ENCODE measurements at places on chromosomes 13 and 19. TPM values are rescaled to one million over a fixed set of nuclear protein-coding genes. Genes with fewer than 3 reads are reported as not detected.

The OLFM4 gene
- total RNA-seq = 1.3 TPM

The TTC9B gene
- not detected for total RNA-seq

The UPF3A gene
- total RNA-seq = 40.5 TPM

DNA sequence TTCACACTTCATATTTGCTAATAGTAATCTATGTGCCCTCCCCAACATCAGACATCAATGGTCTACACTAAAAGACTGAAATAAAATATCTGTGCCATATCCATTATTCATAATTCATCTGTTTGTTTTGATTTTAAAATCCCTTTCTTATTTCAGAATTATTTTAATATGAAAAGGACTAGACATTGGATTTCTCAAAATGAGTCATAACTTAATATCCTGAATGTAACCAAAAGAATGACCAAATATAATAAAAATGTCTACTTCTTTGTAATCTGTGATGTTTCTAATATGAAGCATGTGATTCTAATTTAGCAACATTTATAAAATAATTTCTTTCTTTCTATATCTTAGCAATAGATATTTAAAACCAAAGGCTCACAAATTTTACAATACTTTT lies 64.9 kb downstream of the MZT1 start:
- DNase-seq = no peak

- peak; percentile 70 for DNase-seq
Measured at GRCh38 chr13:102402290-102402689, 442 bp upstream of the FGF14 start.

DNA sequence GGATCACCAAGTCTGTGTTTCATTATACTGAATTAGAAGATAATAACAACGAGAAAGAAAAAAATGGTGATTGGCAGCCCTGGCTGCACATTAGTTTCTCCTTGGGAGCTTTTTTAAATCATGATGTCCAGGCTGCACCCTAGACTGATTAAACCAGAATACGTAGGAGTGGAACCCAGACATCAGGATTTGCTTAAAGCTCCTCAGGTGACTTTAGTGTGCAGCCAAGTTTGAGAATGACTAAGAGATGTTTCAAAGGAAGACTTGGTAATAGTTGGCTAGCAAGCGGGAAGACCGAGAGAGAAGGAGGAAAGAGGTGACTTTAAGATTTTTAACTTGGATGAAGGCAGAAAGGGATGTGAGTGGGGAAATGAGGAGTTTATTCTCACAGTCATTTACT lies 71.4 kb upstream of the SERP2 start:
- DNase-seq = no peak

- no peak for DNase-seq
Measured at GRCh38 chr13:99215184-99215830, 14.7 kb downstream of the UBAC2 start.

DNA sequence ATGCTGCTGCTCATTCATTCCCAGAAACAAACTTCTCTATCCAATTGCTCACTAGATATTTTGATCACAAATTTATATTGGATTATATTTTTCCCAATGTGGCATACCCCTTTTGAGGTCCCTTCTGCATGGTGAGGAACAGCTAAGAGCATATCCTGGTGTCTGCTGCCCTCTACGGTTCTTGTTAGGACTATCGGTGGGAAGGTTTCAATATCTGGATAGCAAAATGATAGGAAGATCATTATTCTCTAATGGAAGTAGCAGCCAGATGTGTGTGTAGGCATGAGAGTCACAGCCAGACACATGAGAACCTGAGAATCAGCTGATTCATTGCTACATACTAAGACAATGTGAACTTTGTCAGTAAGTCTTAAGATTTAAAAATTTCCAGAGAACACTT lies 1422.4 kb upstream of the MIR17HG start:
- DNase-seq = no peak
